ENCODE measurements at places on chromosomes 5 and 9.

GRCh38 chr5:14386884-14387624 lies 194.5 kb upstream of the OTULINL start:
- no peak for DNase-seq

GRCh38 chr5:90941002-90941720 lies 382.6 kb downstream of the ADGRV1 start:
- no peak for DNase-seq

GRCh38 chr5:85670417-85670816 lies 947.3 kb upstream of the COX7C start:
- no peak for DNase-seq

DNA sequence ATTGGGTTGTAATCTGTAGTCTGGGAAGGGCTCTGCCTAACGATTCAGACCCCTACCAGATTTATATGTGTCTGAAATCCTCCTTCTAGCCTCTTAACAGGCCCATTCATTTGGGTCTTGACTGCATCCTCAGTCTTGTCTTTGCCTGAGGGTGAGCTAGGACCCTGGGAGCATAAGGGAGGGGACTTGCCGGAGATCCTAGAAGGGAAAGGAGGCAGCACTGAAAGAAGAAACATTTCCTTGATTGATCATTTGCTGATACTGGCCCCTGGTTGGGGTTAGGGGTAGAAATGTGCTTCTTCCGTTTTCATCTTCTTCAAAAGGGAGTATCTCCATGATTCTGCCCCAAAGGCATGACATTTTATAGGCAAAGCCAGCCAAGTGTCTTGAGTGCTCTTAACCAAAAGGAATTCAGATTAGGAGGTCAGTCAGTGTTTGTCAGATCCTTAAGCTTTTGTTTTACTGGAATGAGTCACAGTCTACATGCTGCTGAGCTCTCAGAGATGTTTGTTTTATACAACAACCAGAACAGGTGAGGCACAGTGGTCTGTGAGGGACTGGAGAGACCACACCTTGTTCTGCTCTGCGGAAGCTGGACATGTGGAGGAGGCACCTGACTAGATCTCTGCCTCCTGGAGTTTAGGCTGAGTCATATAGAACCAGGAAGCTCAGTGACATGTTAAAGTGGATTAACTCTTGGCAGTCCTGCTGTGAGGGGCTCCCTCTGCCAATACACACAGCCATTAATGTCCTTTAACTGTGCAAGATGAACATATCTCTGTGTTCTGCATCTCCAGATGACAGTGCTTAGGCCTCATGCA lies 37.7 kb downstream of the PCDHAC2 start:
- DNase-seq, result no peak
